ENCODE measurements at places on chromosomes 5 and 9.

DNA sequence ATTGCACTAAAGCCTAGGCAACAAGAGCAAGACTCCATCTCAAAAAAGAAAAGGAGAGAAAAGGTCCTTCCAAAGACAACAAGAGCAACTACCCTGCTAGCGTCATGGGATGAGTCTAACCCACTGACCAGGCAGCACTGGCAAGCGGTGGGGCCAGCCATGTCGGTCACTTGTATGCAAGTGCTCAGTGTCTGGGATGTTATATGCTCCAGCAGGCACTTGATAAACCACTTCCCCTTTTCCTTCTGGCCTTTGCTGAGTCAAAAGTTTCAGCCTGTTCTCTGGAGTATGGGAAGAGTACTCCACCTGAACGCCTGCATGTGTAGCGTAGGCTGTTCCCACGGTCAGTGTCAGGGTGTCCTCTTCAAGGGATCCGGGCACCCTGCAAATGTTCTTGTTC is 9.2 kb upstream of the MXD3 start:
- DNase-seq, result no peak

- peak; percentile 22 for DNase-seq
Measured at GRCh38 chr5:62144401-62145022, 161.5 kb upstream of the KIF2A start.

GRCh38 chr9:110025551-110026170 is 182.3 kb downstream of the C9orf152 start:
- DNase-seq, result no peak

DNA sequence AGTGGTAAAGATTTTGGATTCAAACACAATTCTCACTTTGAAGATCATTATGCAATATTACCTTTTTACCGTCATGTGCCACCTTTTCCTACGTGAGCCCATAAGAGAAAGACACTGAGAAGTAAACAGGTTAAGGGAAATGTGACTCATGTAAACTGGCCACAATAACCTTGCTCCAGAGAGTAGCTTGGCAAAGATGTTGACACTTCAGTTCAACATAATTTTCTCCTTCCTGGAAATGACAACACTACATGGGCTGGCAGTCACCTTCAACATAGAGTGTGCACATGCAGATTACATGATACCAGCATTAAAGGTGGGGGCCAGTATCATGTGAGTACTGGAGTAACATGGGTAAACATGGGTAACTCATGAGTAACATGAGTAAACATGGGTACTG is 141.9 kb downstream of the CDK5RAP2 start:
- no peak for DNase-seq

- DNase-seq, result no peak
Measured at GRCh38 chr9:137021979-137022661, 5.9 kb downstream of the ABCA2 start.

DNA sequence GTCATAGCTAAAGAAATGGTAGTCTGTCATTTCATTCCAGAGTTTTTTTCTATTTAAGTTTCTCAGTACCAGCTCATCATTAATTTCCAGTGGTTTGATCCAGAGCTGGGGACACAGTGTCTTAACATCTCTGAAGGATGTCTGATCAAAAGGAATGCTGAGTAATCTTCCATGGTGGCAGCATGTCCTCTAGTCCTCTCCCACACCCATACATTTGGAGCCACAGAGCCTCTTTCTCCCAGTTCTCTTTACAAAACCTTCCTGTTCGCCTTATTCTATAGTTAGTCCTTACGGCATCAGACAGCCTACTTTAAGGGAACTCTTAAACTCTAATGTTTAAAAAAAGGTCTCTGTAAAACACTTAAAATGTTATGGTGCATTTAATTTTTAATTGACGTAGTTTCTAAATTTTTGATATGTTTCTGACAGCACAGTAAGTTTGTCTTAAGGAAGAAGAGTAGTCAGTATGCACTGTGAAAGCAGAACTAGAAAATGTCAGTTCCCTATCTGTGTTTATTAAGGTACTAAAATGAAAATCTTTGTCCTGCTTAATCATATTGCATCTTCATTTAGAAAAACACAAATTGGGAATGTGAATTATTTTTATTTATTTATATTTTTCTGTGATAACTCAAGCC is 96.8 kb downstream of the INIP start:
- DNase-seq, result no peak

DNA sequence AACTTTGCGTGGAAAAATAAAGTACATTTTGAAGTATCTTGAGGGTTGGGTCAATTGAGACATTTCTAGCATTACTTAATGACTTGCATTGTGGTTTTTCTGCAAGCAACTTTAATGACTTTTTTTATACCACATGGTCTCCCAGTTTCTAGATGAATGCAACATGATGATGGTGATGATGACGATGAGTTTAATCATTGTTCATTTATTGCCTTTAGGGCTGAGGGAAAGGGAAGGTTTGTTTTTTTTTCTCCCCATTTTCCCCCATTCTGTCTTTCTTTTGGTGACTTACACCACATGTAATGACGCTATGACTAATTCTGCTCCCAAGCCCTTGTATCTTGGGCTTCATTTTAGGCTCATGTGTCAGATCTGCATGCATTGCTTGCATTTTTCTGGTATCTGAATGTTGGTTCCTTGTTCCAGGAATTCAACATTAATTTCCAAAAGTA is 57.7 kb upstream of the NXNL2 start:
- peak; percentile 99 for DNase-seq

- no peak for DNase-seq
Measured at GRCh38 chr5:115766608-115767007, 49.9 kb downstream of the CDO1 start.

GRCh38 chr5:9713356-9713755 is 83.2 kb upstream of the TAS2R1 start:
- DNase-seq, result no peak

DNA sequence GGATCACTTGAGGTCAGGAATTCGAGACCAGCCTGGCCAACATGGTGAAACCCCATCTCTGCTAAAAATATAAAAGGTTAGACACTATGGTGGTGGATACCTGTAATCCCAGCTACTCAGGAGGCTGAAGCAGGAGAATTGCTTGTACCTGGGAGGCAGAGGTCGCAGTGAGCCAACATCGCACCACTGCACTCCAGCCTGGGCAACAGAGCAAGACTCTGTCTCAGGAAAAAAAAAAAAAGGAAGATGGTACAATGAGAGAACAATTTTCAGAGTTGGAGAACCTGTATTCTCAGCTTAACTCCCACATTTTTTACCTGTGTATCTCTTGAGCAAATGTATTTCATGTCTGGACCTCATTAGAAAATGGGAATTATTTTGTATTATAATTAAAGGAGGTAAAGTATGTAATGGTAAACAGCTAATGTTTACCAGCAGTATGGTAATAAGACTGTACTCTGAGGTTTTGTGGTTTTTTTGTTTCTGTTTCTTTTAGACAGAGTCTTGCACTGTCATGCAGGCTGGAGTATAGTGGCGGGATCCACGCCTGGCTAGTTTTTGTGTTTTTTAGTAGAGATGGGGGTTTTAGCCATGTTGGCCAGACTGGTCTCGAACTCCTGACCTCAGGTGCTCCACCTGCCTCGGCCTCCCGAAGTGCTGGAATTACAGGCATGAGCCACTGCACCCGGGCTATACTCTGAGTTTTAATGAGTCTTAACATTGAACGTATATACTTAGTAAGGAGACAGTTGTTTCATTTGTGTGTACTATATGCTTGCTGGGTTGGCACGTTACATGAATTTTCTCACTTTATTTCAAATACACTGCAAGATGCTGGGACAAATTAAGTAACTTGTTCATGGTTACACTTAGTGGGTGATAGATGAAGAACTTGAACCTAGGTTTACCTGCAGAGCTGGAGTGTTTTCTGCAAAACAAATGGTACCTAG is 16.2 kb downstream of the UHRF2 start:
- DNase-seq, result no peak

DNA sequence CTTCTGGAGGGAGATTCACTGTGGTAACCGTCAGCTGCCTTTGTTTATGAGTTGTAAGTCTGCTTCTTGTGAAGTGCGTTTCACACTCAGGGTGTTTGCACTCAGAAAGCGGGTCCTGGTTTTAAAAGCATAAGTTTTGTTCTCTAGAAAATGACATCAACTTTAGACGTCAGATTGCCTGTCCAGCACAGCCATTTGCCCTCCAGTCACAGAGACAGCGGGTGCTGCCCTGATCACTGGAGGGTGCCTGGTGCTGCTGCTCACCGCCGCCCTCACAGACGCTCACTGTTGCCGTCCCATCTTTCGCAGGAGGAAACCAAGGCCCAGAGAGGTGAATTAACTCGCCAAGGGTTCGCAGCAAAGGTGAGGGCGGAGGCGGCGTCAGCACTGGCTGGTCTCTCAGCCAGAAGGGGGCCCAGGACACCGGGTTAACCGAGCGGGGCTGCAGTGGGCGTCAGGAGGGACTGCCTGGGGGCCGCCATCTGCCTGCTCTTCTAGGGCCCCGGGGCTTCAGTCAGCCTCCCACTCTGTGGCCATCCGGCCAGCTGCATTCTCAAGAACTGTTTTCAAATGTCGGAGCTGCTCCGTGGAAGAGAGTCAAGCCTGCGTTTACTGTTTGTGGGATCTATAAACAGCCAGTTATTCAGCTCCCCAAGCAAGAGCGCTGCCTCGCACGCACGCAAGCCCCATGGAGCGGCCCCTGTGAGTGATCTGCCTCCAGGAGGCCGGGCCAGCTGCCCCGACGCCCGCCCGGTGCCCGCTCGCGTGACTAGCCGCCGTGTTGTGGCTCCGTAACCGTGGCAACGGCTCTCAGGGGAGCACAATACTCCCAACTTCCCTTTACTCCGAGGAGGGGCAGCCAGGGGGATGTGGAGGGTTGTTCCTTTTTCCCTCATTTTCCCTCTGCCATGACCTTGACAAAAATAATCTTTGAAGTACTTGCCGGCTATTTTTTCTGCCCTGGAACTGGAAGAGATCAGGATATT is 43.4 kb upstream of the EXOC3 start:
- peak; percentile 61 for DNase-seq

GRCh38 chr9:76451234-76451633 is 7.7 kb upstream of the GCNT1 start:
- no peak for DNase-seq

- DNase-seq, result no peak
Measured at GRCh38 chr5:172564883-172565282, 76.2 kb upstream of the NEURL1B start.

GRCh38 chr9:6502399-6502798 is 89.4 kb downstream of the UHRF2 start:
- DNase-seq, result no peak

- no peak for DNase-seq
Measured at GRCh38 chr5:179833056-179833708, 12.5 kb downstream of the SQSTM1 start.

DNA sequence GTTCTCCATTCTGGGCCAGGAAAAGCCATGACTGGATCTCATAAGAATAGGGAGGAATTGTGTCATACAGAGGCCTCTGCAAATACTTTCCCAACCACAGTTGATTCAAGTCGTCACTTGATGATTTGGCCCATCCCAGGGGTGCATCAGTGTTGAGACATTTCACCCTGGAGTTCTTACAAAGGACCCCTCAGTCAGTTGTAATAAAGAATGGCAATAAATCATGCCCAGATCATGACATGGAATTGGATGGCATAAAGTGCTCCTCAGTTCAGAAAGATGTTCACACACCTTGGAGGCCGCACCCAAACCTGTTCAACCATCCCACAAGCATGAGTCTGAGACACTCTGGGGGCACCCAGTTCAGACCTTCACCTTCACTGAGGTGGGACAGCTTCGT is 168.1 kb downstream of the NR3C1 start:
- DNase-seq, result no peak

DNA sequence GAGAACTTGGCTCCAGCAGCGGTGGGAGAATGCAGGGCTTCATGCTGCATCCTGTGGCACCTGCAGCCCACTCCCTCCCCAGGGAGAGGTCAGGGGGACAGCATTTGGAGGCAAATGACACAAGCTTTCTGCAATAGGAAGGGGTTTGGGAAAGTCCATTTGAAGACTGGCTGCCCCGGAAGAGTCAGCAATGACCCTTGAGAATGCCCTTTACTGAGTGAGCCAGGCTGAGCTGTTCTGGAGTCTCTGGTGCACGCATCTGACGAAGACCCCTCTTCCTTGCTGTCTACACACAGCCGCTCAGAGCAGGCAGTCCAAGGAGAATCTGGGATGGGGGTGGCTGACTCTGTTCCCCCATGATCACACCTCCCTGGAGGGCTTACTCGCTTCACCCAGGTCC is 5.5 kb upstream of the NXNL2 start:
- DNase-seq, result no peak

DNA sequence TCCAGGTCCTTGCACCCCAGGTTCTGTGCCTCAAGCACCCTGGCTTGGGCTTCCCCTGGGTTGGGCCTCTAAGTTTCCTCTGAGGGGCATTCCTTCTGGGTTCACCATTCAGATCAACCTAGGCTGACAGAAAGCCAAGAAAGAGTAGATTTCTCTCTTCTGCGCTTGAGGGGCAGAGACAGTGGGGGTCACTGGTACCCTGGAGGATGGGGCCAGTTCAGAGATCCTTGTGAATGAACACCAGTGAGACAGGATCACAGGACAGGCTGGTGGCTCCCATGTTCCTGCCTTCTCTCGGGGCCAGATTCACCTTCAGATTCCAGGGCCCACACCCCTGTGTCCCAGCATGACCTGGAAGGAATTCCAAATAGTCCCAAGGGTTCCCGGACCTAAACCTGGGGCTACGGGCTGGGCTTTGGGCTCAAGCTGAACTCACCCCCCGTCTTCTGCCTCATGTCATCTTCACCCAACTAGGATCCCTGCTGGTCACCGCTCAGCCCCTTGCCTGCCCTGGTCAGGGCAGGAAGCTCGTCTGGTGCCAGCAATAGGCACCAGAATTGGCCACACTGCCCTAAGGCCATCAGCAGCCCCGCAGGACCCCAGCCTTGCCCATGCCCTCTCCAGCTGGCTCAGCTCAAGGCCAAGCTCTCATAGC is 91.8 kb upstream of the MVB12B start:
- DNase-seq, result no peak

GRCh38 chr5:7385681-7386080 is 10.3 kb upstream of the ADCY2 start:
- no peak for DNase-seq

DNA sequence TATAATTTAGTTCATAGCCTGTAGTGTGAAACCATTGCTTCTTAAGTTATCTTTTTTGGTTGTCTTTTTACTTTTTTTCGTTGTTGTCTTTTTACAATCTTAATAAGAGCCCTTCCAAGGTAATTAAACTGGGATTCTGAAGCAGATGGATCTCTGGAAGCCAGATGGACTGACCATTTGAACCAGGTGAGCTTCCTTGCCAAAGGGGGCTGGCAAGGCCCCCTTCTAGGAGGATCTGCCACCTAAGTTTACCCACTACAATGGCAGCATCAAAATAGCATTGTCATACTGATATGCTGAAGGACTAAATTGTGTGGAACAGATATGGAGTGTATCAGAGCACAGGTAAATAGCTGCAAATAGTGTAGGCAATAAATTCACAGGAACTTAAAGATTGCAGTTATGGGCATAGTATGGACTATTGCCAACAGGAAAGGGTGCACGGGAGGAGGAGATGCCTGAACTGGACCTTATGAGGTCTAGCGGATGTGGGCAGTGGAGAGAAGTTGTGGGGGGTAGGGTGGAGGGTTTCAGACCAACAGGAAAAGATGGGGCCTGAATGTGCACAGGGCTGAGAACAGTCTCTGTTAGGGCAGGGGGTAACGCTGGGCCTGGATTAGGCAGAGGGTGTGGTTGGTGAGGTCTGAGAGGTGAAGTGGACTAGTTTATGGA is 61.5 kb upstream of the CTXN3 start:
- no peak for DNase-seq

Data from HS-5 (cell line).